HCT116 (cell line): ENCODE measurements at places on chromosomes 7 and 10. TPM values are rescaled to one million over a fixed set of nuclear protein-coding genes. Genes with fewer than 3 reads are reported as not detected.

The PDGFA gene
- total RNA-seq, result 44.7 TPM

The CPXM2 gene
- 0.12 TPM for total RNA-seq

The PPP1R9A gene
- total RNA-seq, result 13.5 TPM

The HPS6 gene
- 31.7 TPM for total RNA-seq

The STK31 gene
- not detected for total RNA-seq

DNA sequence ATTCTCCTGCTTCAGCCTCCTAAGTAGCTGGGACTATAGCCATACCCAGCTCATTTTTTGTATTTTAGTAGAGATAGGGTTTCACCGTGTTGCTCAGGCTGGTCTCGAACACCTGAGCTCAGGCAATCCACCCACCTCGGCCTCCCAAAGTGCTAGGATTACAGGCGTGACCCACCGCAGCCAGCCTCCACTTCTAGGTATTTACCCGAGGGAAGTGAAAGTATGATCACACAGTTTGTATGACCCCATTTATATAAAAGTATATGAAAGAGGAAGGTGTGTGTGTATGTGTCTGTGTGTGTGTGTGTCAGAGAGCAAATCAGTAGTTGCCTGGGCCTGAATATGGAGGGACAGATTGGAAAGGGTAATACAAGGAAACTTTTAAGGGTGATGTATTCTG lies 2.0 kb upstream of the PURB start:
- H3K27me3 ChIP-seq, result no peaks in the 10 kb centered on the region
- no peak overlapping the region for H3K27ac ChIP-seq
- H3K4me1 ChIP-seq, result peaks cover 4% of the 10 kb centered on the region

- H3K27me3 ChIP-seq, result no peaks in the 10 kb centered on the region
- H3K27ac ChIP-seq, result no peak overlapping the region
Measured at GRCh38 chr10:132498562-132499366, 38.8 kb upstream of the INPP5A start.

- no peak overlapping the region for H3K4me3 ChIP-seq
- no peaks in the 10 kb centered on the region for H3K27me3 ChIP-seq
- DNase-seq, result no peak
- no peaks in the 10 kb centered on the region for H3K4me1 ChIP-seq
- no peak overlapping the region for H3K27ac ChIP-seq
- no peaks in the 10 kb centered on the region for H3K36me3 ChIP-seq
Measured at GRCh38 chr7:67608806-67609205, 612.2 kb downstream of the TYW1 start.

GRCh38 chr10:120266022-120266421 lies 191.0 kb upstream of the PLPP4 start:
- no peaks in the 10 kb centered on the region for H3K36me3 ChIP-seq
- no peak for DNase-seq
- peaks cover 47% of the 10 kb centered on the region for H3K27me3 ChIP-seq
- H3K4me3 ChIP-seq, result no peak overlapping the region
- no peaks in the 10 kb centered on the region for H3K4me1 ChIP-seq
- no peak overlapping the region for H3K27ac ChIP-seq

GRCh38 chr10:21083861-21084260 lies 186.8 kb upstream of the NEBL start:
- no peak overlapping the region for H3K27ac ChIP-seq
- no peak overlapping the region for H3K4me3 ChIP-seq
- no peaks in the 10 kb centered on the region for H3K36me3 ChIP-seq
- no peaks in the 10 kb centered on the region for H3K27me3 ChIP-seq
- no peak for DNase-seq

- DNase-seq, result no peak
- no peak overlapping the region for H3K4me3 ChIP-seq
- no peaks in the 10 kb centered on the region for H3K27me3 ChIP-seq
- no peaks in the 10 kb centered on the region for H3K36me3 ChIP-seq
- no peak overlapping the region for H3K27ac ChIP-seq
Measured at GRCh38 chr10:35784751-35785150, 142.7 kb upstream of the FZD8 start.

DNA sequence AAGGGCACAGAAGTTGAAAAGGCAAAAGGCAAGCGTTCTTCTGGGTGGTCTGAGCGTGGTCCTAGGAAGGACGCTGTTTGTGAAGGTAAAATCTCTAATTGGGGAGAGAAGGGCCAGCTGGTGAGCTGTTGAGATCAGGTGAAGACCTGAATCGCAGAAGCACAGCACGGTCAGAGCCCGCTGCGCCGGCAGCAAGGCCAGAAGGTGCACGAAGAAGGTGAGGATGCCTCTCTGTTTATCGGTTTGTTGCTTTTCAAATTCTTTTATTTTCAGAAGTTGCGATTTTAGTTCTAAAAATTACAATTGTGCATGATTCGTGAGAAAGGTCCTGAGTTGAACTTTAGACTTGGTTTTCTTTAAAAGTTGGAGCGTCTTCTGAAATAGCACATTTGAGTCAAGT lies 247.8 kb upstream of the FOXK1 start:
- no peaks in the 10 kb centered on the region for H3K36me3 ChIP-seq
- no peak overlapping the region for H3K4me3 ChIP-seq
- H3K27me3 ChIP-seq, result peaks cover 14% of the 10 kb centered on the region; the same call in 1 of the 2 replicates
- DNase-seq, result no peak

GRCh38 chr7:650339-651031 lies 76.0 kb upstream of the DNAAF5 start:
- no peaks in the 10 kb centered on the region for H3K27me3 ChIP-seq
- H3K4me3 ChIP-seq, result no peak overlapping the region
- H3K4me1 ChIP-seq, result no peaks in the 10 kb centered on the region
- H3K27ac ChIP-seq, result no peak overlapping the region; the same call in 1 of the 2 replicates
- no peak for DNase-seq

GRCh38 chr10:26410356-26410755 lies 27.8 kb upstream of the APBB1IP start:
- H3K27ac ChIP-seq, result no peak overlapping the region
- H3K36me3 ChIP-seq, result no peaks in the 10 kb centered on the region
- H3K4me3 ChIP-seq, result no peak overlapping the region
- peaks cover 53% of the 10 kb centered on the region for H3K27me3 ChIP-seq
- no peaks in the 10 kb centered on the region for H3K4me1 ChIP-seq
- DNase-seq, result no peak

GRCh38 chr7:45026984-45027773 lies 27.2 kb downstream of the CCM2 start:
- H3K27me3 ChIP-seq, result no peaks in the 10 kb centered on the region
- H3K4me1 ChIP-seq, result no peaks in the 10 kb centered on the region
- no peaks in the 10 kb centered on the region for H3K36me3 ChIP-seq
- no peak overlapping the region for H3K27ac ChIP-seq
- H3K4me3 ChIP-seq, result no peak overlapping the region
- no peak for DNase-seq

DNA sequence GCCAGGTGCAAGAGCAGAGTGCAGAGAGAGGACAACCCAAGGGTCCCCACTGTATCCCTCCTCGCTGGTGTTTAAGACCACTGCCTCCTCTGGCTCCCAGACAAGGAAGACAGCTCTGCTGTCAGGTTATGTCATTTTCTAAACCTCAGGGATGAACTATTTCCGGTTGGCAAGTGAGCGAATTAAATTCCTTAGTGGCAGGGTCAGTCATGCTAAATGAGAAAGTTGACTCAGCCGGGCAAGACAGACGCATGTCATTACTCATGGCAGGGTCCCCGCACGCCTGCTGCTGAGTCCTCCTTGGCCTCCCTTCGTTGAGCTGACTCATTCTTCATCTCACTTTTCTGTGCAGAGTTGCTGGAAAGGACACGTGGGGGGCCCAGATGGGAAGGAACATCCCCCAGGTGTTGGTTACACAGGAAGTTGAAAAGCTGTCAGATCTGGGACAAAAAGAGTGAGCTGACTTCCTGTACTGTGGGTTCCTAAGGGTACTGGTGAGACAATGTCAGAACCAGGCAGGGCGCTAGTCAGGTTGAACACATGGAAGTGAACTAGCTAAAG lies 47.1 kb upstream of the UCN3 start:
- H3K4me3 ChIP-seq, result no peak overlapping the region
- no peaks in the 10 kb centered on the region for H3K27me3 ChIP-seq
- no peaks in the 10 kb centered on the region for H3K4me1 ChIP-seq
- no peaks in the 10 kb centered on the region for H3K36me3 ChIP-seq
- no peak overlapping the region for H3K27ac ChIP-seq

DNA sequence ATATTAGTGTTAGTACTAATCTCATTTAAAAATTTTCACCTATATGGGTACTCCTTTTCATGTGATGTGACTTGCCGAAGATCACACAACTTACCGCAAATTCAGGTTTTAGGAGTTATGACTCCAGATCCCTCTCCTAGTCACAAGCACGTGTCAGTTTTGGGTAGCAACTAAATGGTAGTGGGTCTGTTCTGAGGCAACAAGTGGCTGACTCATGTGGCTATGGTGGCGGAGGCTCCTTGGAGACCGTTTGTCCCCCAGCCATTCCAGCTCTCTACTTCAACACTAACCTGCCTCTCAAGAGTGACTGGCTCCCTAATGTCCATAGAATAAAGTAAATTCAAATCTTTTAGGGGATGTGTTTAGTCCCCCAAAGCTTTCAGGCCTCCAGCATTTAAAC lies 39.5 kb downstream of the MRC1 start:
- DNase-seq, result no peak
- no peak overlapping the region for H3K4me3 ChIP-seq

DNA sequence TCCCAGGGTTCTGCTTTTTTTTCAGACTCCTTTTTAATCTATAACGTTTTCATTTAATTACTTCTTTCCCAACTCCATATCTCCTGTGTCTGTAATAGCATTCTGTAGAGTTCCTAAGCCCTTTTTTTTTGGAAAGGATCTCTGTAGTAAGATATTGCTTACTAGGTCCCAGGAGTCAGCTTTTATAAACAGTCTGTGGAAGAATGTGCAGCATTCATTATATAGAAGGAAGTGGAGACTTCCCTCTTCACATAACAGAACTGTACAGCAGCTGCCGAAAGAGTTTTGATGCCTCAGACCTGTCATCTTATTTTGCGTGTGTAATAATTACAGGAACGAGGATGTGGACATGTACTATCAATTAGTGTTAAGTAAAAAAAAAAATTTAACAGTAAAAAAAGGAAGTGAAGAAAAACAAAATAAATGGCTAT lies 7.4 kb upstream of the STEAP4 start:
- no peak for DNase-seq
- H3K27me3 ChIP-seq, result no peaks in the 10 kb centered on the region
- H3K4me3 ChIP-seq, result no peak overlapping the region

GRCh38 chr7:90188281-90188680 lies 23.3 kb upstream of the STEAP2 start:
- H3K4me3 ChIP-seq, result no peak overlapping the region
- H3K27ac ChIP-seq, result no peak overlapping the region
- H3K4me1 ChIP-seq, result no peaks in the 10 kb centered on the region
- H3K27me3 ChIP-seq, result no peaks in the 10 kb centered on the region
- no peak for DNase-seq
